Nephron progenitor cell (in vitro differentiated cells): ENCODE measurements at places on chromosomes 1 and 21.

- no peak for DNase-seq
Observed at GRCh38 chr1:146049436-146049835, 27.9 kb upstream of the HJV start.

GRCh38 chr21:14121719-14122118 lies 89.0 kb downstream of the LIPI start:
- no peak for DNase-seq

DNA sequence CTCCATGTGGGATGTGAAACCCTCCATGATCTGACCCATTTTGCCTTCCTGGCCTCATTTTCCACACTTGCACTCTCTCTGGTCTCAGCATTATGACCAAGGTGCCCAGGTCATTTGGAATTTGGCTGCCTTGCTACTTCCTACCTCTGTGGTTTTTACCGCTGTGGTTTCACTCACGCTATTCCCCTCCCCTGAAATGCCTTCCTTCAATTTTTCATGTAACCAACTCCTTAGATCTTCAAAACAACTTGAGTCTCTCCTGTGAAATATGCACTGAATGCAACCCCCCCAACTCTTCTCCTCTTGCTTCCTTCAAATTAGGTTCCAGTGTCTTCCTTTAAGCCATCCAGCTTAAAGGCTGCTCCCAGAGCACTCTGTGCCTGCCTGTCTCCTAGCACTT lies 50.1 kb downstream of the PHC2 start:
- no peak for DNase-seq

- no peak for DNase-seq
Observed at GRCh38 chr1:194289569-194290266, 1103.3 kb upstream of the B3GALT2 start.

GRCh38 chr1:76593618-76594017 lies 273.7 kb upstream of the ST6GALNAC5 start:
- DNase-seq = no peak

DNA sequence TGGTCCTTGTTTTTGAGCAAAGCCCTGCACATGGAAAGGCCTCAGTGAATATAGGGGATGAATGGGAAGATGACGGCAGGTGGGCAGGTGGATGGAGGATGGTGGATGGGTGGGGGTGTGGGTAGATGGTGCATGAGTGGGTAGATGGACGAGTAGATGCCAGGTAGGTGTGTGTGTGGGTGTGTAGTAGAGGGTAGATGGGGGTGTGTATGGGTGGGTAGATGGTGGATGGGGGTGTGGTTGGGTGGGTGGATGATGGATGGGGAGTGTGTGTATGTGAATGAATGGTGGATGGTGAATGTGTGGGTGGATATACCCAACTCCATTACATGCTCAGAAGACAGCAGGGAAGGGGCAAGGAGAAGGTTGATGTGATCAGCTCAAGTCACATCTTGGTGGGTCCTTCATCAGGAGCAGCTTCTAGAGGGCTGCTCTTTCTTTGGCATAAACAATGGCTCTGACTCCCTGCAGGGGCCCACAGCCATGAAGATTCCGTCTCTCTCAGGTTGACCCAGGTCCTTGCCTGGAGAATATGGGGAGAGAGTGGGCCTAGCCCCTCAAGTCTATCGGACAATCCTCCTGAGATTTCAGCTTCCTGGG lies 34.2 kb downstream of the GRHL3 start:
- DNase-seq = no peak

GRCh38 chr1:25256578-25256965 lies 9.3 kb upstream of the RSRP1 start:
- DNase-seq = no peak

- no peak for DNase-seq
Observed at GRCh38 chr1:207754974-207755700, 3.3 kb downstream of the CD46 start.

GRCh38 chr1:200437556-200438203 lies 27.8 kb upstream of the ZNF281 start:
- DNase-seq = no peak

DNA sequence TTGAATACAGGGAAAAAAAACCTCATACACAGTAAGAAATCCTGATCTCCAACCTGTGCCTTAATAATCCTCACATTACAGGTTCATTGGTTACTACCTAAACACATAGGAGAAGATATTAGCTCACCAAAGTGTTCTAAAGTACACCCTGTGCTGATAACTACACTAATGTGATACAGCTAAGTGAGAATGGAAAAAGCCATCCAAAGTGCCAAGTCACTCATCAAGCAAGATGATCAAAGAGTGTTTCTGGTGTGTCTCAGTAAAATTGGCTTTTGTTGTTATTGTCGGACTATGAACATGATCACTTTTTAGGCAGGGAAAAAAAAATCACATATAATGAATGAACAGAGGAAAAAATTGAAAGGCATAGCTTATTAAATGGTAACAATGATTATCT lies 31.4 kb downstream of the EPS15 start:
- no peak for DNase-seq

GRCh38 chr1:79373481-79374125 lies 367.1 kb upstream of the ADGRL4 start:
- no peak for DNase-seq

- no peak for DNase-seq
Observed at GRCh38 chr1:207152792-207153468, 48.9 kb downstream of the C4BPA start.

- no peak for DNase-seq
Observed at GRCh38 chr1:25140073-25140797, 92.1 kb downstream of the SYF2 start.

DNA sequence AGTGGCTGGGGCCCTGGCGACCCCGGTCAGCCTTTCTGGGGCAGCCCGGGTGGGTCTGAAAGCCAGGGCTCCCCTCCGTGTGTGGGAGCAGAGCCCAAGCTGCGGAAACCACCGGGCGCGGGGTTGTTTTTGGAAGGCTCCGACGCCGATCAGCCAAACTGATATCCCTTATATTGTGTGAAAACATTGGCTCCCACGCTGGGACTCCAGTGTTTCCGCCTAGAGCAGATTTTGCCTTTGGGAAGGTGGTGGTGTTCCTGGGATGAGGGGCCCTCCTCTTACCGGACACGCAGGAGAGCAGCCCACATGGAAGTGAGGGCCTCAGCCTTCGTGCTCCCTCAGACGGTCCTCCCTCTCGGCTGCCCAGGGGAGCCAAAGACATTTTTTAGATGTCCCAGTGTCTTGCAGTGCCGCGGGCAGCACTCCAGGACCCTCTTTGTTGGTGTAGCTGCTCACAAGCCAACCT lies 54.3 kb downstream of the NGF start:
- no peak for DNase-seq

- DNase-seq = no peak
Observed at GRCh38 chr1:18539171-18539570, 58.4 kb downstream of the KLHDC7A start.

- DNase-seq = no peak
Observed at GRCh38 chr21:34986561-34987500, 62.3 kb downstream of the RUNX1 start.
